ENCODE measurements at places on chromosomes 4 and X. TPM values are rescaled to one million over a fixed set of nuclear protein-coding genes. Genes with fewer than 3 reads are reported as not detected.

DNA sequence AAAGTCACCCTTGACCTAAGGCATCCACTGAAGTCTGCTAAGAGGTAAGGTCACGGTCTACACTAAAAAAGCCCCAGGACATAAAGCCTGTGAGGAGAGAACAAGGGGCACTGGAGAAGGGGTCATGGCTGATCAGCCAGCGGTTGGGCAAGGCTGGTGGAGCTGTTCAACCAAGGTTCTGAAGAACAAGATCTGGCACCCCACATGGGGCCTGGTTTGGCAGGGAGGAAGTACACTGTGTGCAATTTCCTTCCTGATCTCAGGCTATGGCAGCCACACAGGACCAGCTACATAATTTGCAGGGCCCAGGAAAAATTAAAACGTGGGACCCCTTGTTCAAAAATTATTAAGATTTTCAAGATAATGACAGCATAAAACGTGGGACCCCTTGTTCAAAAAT lies 14.1 kb upstream of the BRS3 start:
- DNase-seq, result no peak

GRCh38 chrX:26606971-26607370 lies 391.0 kb downstream of the MAGEB5 start:
- no peak for DNase-seq

Gene FHL1
- 12.0 TPM for total RNA-seq

Gene BEND2
- total RNA-seq, result not detected

DNA sequence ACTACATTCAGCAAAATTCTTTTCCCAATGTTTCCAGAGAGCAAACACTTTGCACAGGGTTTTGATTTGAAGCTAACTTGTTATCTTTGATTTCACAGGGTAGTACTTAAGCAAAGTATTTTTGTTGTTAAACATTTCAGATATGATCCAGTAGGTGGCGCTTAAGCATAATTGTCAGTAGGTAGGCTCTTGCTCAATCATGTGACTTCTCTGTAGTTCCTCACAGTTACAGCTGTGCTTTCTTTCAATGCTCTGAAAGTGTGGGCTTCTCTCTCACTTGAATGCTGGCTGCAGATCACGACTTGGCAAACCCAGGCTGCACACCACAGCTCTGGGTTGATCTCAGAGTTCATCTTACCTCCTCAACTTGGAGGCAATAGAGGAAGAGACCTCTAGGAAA lies 1016.5 kb downstream of the SH3BGRL start:
- DNase-seq, result no peak

DNA sequence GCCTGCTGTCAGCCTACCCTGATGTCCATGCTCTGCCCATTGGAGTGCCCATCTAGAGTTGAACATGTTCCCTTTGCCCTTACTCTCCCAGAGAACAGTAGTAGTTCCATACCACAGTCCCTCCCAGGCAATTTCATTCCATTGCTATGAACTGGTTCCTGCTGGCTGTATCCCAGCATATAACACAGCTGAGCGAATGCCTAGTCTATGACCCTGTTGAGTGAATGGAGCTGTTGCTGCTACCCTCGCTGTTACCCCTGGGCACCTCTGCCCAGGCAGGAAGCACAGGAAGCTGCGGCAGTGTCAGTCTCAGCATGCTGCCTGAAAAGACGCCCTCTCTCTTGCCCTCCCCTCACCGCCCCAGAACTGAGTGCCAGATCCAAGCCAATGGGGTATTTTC lies 73.3 kb downstream of the SOX3 start:
- no peak for DNase-seq

DNA sequence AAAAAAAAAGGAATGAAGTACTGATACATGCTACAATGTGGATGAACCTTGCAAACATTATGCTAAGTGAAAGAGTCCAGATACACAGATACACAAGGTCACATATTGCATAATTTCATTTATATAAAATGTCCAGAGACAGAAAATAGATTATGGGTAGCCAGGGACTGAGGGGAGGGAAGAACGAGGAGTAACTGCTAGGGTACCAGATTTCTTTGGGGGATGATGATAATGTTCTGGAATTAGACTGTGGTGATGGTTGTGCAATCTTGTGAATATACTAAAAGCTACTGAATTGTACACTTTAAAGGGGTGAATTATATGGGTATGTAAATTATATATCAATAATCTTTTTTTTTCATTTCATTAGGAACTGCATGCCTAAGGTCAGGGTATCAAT lies 20.8 kb upstream of the AP1AR start:
- DNase-seq, result no peak

Gene S100G
- total RNA-seq, result not detected

DNA sequence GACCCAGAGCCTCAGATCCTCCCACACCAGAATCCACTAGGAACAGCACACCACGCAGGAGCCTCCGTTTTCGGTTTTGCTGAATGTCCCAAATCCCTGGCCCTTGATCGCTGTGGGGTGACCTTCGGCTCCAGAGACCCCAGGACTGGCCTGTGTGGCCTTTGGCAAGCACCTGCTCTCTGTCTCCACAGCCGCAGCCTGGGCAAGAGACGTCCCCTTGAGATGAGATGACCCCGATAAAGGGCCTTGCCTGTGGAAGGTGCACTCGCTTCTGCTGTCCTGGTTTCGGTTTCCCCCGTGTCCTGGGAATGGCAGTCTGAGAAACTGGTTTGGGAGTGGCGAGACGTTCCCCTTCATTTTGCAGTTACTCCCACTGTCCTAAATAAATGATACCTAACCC lies 9.6 kb downstream of the PSAPL1 start:
- DNase-seq, result no peak

- DNase-seq, result no peak
These were observed 26.3 kb downstream of the AREG start for GRCh38 chr4:74471264-74471663.

DNA sequence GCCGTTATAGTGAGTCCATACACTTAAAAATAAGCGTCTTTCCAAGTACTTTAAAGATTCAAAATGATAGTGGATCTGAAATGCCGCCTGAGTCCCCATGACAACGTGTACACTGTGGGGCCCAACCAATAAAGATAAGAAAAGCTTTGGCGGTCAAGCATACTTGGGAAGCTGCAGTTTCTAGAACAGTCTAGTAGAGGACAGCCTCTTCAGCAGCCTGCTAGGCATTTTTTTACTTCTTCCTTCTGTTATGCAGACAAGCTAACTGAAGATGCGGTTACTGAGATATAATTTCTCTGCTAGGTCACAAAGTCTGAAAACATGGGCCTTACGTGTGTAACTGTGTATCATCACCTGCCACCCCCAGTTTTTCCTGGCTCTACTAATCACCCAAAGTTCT lies 402 bp upstream of the UPRT start:
- no peak for DNase-seq

Measured in activated naive CD8-positive, alpha-beta T cell treated with anti-CD3 and anti-CD28 coated beads for 36 hours (primary cell).